Activated CD4-positive, alpha-beta T cell treated with anti-CD3 and anti-CD28 coated beads, Interleukin-2, amount 50 U/mL, for 4 hours (primary cell): ENCODE measurements at places on chromosomes 6 and 20.
A peak's percentile ranks its signal among the peaks of the same experiment; 100 is the strongest.

- no peak for DNase-seq
These were observed at the start of gene JPH2 for GRCh38 chr20:44187054-44187771. Gene JPH2, minus strand, starts transcription at chr20:44187188. Its CDS starts 483 bp downstream, at chr20:44186705.

- no peak for DNase-seq
These were observed 125.9 kb downstream of the CDK19 start for GRCh38 chr6:110689275-110689935.

GRCh38 chr20:47106786-47107185 is 212.1 kb downstream of the EYA2 start:
- DNase-seq = no peak

DNA sequence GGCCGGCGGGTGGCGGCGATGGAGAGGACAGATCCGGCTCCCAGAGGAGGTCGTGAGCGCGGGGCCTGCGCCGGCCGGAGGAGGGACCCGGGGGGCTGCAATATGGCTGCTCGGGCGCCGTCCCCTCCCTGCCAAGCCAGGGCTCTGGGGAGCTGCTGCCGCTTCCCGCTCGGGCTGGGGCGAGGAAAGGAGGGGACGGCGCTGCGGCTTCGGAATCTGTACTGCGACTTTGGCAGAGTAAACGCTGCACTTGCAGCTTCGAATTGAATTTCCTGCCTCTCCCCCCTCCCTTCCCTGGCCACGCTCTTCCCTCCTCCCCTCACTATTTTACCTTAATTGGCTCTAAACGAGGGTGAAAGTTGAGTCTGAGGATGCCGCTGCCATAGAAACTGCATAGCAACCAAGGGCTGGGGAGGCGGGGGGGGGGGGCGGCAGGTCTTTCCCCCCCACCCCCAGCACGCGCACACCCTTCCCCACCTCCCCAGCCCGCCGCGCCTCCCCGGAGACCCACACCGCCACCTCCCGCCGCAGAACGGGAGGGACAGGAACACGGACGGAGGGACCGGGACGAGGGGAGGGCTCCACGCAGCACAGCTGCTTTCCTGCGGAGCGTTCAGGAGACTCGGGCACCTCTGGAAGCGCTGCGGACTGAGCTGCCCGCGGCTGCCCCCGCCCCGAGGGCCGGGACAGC is 93.9 kb downstream of the RNASET2 start:
- DNase-seq = peak; percentile 21

GRCh38 chr6:150925590-150925928 is 60.1 kb downstream of the MTHFD1L start:
- DNase-seq = no peak

DNA sequence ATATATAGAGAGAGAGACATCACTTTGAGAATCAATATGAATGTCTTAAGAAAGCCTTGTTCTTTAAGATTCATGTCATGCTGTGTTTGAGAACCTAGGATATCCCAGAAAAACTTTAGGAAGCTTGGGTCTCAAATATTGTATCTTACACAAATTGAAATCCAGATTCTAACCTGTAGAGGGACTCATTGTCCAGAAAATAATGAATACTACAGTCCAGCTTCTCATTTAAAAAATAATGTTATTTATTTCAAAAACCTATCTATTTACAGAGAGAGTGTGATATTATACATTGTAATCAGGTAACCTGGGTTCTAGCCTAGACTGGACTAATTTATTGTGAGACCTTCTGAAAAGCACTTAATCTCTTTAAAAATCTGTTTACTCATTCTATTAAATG is 4.2 kb downstream of the RFX6 start:
- no peak for DNase-seq

- no peak for DNase-seq
These were observed 3.6 kb upstream of the TFEB start for GRCh38 chr6:41739041-41739440.

DNA sequence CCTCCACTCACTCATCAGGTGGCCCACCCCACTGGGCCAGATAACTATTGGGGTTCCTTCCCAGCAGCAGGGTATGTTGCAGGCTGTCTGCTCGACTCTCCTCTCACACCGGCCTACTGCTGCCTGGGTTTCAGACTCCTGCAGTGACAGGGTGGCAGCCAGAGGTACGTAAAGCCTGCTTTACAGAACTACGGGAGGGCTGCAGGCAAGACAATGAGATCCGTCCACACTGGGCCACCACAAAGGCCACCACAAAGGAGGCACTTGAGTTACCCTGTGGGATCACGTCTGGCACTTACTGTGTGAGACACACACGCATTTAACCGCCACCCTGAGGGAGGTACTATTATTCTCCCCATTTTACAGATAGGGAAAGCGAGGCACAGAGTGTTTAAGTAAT is 78.5 kb downstream of the NFATC2 start:
- no peak for DNase-seq

DNA sequence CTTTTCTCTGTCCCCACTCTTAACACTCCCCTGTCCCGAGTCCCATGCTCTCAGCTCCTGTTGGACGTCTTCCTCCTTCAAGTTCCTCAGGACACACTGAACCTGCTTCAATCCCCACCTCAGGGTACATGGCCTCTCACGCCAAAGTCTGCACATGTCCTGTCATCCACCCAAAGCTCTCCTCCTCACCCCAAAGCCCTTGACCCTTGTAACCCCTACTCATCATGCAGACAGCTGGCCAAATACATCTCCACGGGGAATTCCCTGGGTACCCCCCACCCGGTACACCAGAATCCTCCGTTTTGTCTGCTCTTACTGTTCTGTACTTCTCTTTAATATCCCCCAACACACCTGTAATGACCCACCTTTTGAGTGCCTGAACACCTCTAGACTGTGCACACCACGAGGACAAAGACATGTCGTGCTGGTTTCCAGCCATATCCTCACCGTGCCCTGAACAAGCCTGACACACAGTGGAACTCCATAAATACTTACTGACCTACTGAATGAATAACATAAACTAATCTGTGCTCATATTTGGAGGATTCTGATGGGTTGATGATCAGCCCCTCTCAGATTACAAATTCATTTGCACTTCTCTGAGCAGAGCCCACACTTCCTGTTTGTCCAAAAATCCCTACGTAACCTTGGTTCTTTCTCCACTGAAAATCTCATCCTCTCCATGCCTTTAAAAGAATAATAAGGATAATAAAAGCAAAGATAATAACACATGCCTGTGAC is 66.8 kb upstream of the EYA2 start:
- DNase-seq = no peak

GRCh38 chr20:14580418-14581074 is 243.1 kb upstream of the FLRT3 start:
- no peak for DNase-seq

DNA sequence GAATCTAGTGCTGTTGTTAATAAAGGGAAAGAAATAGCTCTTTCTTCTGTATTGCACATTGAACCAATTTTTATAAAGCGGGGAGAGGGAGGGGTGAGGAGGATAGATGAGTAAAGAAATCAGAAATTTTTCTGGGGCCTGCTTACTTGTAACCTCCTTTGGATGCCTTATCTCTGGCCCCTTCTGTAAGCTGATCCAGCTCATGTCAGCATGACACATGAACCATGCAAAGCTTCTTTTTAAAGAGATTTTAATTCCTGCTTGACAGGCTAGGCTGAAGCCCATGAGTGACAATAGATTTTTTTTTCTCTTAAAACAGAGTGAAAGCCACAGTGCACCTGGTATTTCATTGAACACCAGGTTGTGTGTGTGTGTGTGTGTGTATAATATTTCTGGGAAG is 325.3 kb downstream of the PRL start:
- DNase-seq = no peak

DNA sequence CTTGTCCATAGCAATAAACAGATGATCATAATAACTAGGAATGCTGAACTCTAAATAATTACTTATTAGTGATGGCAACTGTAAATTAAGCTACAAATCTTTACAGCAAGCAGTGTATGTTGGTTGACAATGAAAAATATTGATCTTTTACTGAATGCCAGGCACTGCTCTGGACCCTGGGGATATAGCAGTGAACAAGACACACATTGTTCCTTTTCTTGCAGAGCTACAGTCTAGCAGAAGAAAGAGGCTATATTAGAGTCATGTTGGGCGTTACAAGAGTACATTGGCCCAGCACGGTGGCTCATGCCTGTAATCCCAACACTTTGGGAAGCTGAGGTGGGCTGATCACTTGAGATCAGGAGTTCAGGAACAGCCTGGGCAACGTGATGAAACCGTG is 11.5 kb downstream of the PXT1 start:
- DNase-seq = no peak

DNA sequence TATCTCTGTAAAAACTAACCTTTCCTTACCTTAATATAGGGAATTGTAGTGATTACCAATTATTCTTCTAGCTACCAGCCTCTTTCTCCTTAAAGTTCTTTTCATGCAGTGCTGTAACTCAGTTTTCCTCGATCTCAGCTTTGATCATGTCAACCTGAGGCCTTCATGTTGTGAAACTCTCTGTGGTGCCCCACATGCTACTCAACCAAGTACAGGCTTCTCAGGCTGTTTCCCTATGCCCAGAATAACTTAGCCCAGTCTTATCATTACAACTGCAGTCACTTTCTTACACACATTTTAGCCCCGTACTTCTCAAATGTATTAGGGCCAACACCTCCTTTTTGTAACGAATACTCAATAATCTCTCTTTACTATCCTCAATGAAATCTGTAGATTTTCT is 90.1 kb upstream of the SUPT3H start:
- DNase-seq = no peak

DNA sequence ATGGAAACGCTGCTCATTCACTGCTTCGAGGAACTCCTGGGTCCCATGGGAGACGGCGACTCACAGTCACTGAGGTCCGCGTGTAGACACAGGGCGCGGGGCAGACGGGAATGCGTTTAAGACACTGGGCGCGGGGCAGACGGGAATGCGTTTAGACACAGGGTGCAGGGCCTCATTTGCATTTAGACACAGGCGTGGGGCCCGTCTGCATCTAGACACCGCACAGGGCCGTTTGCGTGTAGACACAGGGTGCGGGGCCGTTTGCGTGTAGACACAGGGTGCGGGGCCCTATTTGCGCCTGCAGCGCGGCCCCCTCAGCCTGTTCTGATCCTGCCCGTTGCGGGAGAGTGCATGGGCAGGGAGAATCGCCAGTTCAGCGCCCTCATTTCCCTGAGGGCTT is 10.4 kb downstream of the DACT2 start:
- DNase-seq = no peak
